ENCODE measurements at places on chromosomes 2 and 18. TPM values are rescaled to one million over a fixed set of nuclear protein-coding genes. Genes with fewer than 3 reads are reported as not detected.

GKN1 gene
- 2,134 TPM for polyA plus RNA-seq

CFAP65 gene
- not detected for polyA plus RNA-seq

ZNF519 gene
- polyA plus RNA-seq = 0.82 TPM

CDCA7 gene
- 0.47 TPM for polyA plus RNA-seq

MGAT4A gene
- 16.6 TPM for polyA plus RNA-seq

KRCC1 gene
- 11.8 TPM for polyA plus RNA-seq

NGEF gene
- 0.11 TPM for polyA plus RNA-seq

MAT2A gene
- 309 TPM for polyA plus RNA-seq

PSMA8 gene
- not detected for polyA plus RNA-seq

TMEM182 gene
- polyA plus RNA-seq = 2.5 TPM

AUP1 gene
- polyA plus RNA-seq = 152 TPM

UGT1A9 gene
- polyA plus RNA-seq = not detected

NAB1 gene
- 32.1 TPM for polyA plus RNA-seq

ANKRD30BL gene
- not detected for polyA plus RNA-seq

MFSD2B gene
- not detected for polyA plus RNA-seq

LYPD1 gene
- not detected for polyA plus RNA-seq

PLB1 gene
- 16.9 TPM for polyA plus RNA-seq

ATF2 gene
- 10.5 TPM for polyA plus RNA-seq

SFTPB gene
- 2.4 TPM for polyA plus RNA-seq

CHRND gene
- 0.03 TPM for polyA plus RNA-seq

OSR1 gene
- 24.6 TPM for polyA plus RNA-seq

TFPI gene
- 40.7 TPM for polyA plus RNA-seq
